ENCODE measurements at places on chromosomes 12 and 14.

GRCh38 chr14:56333359-56334292, 215.4 kb downstream of the PELI2 start:
- DNase-seq: no peak

GRCh38 chr12:83224012-83224411, 537.3 kb downstream of the TMTC2 start:
- no peak for DNase-seq

DNA sequence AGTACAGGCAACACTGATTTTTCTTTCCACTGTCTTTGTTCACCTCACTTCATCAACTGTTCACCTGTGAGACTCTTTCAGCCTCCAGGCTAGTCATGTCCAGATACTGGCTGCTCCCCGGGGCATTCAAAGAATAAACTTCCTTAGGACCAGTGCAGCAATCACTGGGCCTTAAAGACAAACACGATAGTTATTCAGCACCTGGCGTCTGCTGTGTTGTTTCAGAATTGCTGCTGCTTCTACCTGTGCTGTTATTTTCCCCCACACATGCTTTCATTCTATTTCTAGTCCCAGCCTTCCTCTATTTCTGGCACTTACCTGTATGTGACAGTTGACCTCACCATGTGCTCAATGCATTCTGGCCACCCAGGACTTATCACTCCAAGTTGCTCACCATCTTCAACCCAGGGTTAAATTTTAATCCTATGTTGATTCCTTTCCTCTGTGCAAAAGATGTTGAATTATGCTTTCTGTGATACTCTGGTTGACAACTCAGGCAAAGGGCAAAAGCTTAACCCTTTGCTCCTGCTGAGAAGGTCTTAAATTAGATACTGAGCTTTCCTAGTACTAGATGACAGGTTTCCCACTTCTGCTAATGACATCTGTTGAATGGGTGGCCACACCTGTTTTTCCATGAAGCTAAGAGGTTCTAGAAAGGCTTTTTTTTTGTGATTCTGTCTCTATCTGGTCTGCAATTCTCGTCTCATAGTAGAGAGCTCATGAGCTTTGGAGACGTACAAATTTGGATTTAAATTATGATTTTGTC, 41.4 kb downstream of the PTPRQ start:
- no peak for DNase-seq

GRCh38 chr12:15546102-15546701, 223.9 kb downstream of the PTPRO start:
- no peak for DNase-seq

All from activated T-cell treated with anti-CD3 and anti-CD28 coated beads, Interleukin-2, amount 50 U/mL, for 48 hours (primary cell).